ENCODE measurements at places on chromosomes 6 and 20. TPM values are rescaled to one million over a fixed set of nuclear protein-coding genes. Genes with fewer than 3 reads are reported as not detected.

Gene SLPI
- total RNA-seq: not detected

Gene ARMC12
- total RNA-seq: 2.7 TPM

Gene CLDN20
- not detected for total RNA-seq

Gene SRSF12
- total RNA-seq: 21.9 TPM

Gene CLVS2
- total RNA-seq: 1.3 TPM

Gene CAPN11
- not detected for total RNA-seq

Gene COX4I2
- not detected for total RNA-seq

- DNase-seq: no peak
Observed at GRCh38 chr6:30814146-30815040, 69.9 kb upstream of the DDR1 start.

DNA sequence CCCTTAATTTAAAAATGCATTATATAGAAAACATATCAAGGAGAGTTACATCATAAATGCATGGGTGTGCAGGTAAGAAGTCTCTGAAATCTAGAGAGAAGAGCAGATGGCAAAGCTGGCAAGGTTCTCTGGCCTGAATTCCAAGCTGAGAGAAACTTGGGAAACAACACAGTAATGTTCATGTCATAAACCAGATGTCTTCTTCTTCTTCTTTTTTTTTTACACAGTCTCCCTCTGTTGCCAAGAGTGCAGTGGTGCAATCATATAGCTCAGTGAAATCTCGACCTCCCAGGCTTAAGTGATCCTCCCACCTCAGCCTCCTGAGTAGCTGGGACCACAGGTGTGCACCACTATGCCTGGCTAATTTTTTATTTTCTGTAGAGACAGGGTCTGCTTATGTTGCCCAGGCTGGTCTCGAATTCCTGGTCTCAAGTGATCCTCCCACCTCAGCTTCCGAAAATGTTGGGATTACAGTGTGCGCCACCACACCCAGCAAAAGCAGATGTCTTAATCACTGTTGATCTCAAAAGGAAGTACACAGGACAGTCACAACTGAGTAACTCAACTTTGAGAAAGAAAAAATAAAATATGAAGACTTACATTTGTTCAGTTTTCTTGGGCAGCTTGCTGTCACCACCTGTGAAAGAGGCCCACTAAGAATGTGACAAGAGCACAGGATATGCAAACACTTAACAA, 77.3 kb downstream of the DNAAF9 start:
- DNase-seq: no peak

DNA sequence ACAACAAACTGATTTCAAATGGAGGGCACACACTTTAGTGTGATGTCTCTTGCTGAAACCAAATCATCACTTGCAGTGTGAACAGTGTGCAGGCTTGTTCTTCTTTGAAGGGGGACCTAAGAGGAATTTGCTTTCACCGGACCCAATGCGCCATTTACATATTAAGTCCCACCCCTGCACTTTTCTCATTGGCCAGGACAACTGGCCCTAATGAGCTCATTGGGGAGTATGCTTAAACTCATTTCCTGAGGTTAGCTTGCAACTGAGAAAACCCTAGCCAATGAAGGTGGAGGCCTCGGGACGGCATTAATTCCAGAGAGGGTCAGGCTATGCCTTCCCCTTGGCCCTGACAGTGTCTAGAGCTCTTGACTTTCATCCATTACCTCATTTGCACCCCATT, 58.7 kb downstream of the VEGFA start:
- no peak for DNase-seq

DNA sequence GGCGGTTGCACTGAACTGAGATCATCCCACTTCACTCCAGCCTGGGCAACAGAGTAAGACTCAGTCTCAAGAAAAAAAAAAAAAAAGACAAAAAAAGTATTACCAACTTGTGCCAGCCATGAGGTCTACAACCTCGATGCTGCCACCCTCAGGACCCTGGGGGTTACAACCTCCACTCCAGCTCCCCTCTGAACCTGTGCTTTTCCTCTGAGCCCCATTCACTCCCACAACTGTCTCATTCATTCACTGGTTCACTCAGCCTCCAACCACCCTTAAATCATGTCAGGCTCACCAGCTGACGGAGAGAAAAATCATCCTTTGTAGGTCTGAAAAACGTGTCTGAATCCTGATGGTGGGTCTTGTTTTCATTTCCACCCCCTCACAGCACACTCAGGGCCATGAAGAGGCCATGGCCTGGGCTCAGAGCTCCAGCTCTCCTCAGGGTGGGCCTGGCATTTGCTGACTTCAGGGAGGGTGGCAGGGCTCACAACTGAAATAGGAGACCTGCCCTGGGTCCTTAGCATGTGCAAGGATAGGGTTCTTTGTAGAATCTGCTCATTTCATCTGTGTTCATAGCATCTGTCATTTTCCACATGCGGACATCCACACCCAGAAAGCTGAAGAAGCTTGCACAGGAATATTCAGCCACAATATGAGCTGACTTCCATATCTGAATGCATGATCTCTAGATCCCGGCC, 1.9 kb upstream of the ULBP1 start:
- DNase-seq: no peak

DNA sequence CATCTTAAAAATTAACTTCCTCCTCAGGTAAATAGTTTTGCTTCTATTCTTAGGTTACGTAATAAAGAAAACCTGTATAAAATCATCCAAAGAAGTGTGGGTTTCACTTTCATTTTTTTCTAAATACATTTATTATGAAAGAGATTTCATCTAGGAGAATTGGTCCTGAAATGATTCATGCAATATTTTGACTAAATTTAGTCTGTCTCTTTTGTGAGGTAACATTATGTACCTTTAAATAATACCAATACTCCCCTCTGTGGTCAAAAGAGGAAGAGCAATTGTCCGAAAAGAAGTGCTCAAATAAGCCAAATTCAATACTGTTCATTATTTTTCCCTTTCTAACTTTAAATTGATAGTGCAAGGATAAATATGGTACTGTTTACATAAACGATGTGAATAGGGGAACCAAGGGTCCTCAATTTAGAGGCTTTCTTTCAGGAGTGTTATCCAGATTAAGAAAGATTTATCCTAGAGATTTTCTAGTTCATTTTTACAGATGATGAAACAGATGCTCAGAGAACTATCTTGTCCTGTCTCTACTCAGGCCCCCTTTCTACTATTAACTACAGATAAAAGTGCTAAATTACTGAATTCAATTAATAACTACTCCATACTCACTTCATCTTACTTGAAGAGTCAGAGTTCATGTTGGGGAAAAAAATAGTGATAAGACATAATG, 26.2 kb downstream of the CYP39A1 start:
- no peak for DNase-seq

DNA sequence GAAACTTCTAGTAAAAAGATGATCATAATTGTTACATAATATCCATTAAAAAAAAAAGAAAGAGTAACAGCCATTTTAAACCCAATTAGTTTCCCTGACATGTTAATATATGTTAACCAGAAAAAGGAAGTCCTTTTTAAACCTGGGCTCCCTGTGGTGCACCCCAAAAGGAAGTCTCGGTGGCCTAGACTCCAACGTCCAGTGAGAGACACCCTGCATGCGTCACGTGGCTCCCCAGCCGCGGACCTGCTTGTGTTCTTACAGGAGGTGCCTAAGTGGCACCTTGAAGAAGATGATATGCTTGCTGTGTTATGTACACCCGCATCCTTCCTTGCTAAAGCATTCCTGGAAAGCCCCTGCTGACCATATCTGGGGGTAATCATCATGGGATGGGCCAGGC, 50.1 kb downstream of the FOXC1 start:
- no peak for DNase-seq

DNA sequence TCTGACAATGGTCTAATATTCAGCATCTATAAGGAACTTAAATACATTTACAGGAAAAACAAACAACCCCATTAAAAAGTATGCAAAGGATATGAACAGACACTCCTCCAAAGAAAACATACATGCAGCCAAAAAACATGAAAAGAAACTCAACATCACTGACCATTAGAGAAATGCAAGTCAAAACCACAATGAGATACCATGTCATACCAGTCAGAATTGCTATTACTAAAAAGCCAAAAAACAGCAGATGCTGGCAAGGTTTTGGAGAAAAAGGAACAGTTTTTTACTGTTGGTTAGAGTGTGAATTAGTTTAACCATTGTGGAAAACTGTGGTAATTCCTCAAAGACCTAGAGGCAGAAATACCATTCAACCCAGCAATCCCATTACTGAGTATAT, 339.0 kb upstream of the ADGRB3 start:
- no peak for DNase-seq

DNA sequence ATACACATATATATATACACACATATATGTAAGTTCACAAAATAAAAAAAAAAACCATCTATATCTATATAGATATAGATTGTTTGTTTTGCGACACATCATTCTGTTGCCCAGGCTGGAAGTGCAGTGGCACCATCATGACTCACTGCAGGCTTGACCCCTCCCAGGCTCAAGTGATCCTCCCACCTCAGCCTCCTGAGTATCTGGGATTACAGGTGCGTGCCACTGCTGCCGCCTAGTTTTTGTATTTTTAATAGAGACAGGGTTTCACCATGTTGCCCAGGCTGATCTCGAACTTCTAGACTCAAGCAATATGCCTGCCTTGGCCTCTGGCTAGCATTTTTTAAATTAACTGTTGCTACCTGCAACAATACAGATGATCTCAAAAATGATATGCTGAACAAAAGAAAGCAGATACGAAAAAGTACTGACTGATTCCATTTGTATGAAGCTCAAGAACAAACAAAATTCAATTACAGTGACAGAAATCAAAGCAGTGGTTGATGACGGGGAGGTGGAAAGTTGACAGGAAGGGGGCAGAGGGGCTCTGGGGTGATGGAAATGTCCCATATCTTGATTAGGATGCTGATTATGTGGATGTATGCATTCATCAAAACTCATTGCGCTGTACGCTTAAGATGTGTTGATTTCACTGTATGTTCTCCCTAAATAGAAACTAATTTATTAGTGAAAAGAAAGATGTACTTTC, 49.6 kb downstream of the ATXN1 start:
- no peak for DNase-seq

GRCh38 chr6:111680015-111680712, 74.5 kb upstream of the TRAF3IP2 start:
- no peak for DNase-seq

GRCh38 chr6:130178692-130179091, 44.1 kb downstream of the SAMD3 start:
- DNase-seq: no peak

GRCh38 chr6:89290401-89291155, 24.5 kb downstream of the GABRR2 start:
- DNase-seq: no peak

DNA sequence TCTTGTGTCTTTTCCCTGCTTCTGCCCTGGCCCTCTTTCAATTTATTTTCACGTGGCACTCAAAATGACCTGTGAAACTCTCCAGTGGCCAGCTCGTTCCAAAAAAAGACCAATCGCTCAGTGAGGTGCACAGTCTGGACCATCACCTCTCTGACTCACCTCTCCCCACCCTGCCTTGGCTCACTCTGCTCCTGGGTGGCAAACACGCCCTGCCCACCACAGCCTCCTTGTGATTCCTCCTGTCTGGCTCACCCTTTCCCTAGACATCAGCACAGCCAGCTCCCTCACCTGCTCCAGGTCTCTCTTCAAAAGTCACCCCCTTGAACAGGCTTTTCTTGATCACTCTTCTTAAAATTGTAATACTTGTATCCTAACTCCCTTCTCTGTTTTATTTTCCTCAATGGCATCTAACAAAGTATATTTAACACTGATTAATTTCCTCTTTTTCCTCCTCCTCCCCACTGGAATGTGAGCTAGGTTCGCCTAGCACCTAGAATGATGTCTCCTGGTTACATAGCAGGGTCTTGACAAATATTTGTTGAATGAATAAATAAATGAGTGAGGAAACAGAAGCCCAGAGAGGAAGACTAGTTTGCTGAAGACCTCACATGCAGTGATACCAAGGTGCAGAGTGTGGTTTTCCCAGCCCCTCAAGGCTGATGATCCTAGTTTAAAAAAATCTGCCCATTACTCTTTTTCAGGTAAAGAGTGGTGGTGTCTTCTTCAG, 109.0 kb downstream of the GJA10 start:
- no peak for DNase-seq

DNA sequence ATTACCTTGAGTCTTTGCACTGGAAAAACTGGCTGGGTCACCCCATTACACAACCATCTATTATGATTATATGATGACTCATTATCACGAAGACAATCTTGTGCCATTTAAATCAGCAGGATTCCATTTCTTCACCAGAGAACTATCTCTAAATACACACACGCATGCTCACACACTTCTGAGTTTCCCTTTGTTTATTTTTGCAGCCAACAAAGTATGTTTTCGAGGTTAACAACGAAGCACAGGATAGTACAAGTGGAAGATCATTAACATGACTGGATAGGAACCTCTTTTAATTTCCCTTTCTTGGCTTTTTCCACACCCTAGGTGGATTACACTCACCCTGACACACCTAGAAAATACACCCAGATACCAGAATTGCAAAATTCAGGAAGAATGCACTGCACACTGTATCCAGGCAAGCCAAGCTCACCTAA, 18.9 kb downstream of the PERP start:
- DNase-seq: no peak

DNA sequence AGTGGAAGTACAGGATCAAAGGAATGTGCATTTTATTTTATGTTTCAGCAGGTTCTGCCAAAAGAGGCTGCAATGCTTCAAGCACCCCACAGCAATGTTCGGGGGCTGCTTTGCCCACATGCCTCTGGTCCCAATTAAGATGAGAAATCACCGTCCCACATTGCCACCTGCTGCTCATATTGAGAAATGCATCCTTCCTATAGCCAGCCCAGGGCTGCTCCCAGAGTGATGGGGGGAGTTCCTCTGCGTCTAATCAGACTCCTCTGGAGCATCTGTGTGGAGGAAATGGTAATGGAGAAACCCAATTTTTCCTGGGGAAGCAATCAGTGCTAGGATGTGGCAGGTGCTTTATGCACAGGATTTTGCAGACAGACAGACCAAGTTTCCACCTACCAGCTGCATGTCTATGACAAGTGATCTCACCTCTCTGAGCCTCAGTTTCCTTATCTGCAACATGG, 33.7 kb downstream of the PTGIS start:
- peak; percentile 79 for DNase-seq

GRCh38 chr6:138105446-138105845, 1.8 kb downstream of the PERP start:
- no peak for DNase-seq

GRCh38 chr20:23023621-23024177, 11.4 kb upstream of the SSTR4 start:
- DNase-seq: no peak

DNA sequence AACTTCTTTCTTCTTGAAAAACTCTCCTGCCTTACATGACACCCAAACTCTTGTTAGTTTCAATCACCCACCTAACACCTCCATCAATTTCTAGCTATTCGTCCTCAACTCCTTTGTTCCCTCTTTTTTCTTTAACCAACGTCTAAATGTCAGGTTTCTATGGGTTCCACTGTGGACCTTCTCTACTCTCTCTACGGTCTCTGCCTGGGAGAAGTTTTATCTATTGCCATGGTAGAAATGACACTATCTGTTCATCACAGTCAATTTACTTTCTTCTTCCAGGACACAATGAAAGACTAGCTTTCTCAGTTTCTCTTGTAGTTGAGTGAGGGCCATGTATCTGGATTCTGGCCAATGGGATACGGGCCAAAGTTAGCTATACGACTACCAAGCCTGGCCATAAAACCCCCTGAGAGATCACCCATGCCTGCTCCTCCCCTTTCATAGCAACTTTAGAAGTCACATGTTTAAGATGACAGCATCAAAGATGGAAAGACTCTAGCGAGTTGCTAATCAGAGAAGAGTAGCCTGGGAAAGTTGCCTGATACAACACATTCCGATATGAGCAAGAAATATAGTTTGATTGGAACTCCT, 17.9 kb downstream of the RNGTT start:
- DNase-seq: no peak

- DNase-seq: peak; percentile 82
Observed at GRCh38 chr20:36173451-36173933, 19.0 kb downstream of the EPB41L1 start.
